ENCODE measurements at places on chromosomes 2 and 18.

DNA sequence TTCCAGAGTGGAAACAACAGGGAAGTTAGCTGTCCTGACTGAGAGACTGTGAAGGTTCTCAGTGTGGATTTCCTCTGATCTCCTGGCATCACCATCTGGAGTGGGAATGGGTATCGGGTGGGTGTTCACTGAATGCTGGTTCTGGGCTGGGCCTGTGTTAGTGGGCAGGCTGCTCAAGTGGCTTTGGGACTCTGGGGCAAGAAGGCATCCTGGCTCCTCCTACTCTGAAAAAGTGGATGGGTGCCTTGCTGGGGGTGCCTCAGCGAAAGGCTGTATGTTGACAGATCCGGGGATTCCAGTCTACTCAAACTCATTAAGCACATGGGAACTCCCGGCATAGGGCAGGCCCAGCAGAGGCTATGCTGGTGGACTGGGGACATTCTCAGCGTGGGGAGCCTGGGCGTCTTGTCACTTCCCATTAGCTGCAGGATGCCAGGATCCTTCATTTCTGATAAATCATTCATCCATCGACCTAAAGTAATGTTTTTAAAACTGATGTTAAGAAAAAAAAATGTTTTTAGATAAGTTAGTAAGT lies 27.5 kb upstream of the CHRNA1 start:
- no peak for DNase-seq

DNA sequence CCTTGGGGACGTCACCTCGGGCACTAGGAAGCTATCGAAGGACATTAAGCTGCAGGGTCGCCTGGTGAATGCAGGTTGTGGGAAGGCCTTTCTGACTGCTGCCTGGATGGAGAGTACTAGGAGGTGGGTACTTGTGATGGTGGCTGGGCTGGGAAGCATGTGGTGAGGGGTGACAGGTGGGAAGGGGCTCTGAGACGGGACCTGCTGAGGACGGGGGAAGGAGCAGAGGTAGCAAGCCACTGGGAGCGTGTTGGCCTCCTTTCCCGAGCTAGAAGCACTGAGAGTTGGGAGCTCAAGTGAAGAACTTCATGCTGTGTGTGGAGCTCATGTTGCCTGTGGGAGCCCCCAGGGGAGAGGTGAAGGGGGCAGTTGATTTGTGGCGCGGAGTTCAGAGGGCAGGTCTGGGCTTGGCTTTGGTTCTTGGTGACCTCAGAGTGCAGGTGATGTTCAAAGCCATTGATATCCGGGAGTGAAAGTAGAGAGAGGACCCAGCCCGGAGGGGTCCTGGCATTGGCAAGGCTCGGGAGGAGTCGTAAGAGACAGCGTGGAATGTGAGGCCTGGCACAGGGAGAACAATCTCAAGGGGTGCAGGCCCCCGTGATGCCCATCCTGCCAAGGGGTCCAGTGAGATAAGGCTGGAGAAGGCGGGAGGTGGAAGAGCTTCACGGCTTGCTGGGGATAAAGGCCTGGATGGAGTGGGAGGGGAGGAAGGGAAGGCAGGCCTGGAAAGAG lies 13.2 kb downstream of the MROH2A start:
- DNase-seq: no peak

DNA sequence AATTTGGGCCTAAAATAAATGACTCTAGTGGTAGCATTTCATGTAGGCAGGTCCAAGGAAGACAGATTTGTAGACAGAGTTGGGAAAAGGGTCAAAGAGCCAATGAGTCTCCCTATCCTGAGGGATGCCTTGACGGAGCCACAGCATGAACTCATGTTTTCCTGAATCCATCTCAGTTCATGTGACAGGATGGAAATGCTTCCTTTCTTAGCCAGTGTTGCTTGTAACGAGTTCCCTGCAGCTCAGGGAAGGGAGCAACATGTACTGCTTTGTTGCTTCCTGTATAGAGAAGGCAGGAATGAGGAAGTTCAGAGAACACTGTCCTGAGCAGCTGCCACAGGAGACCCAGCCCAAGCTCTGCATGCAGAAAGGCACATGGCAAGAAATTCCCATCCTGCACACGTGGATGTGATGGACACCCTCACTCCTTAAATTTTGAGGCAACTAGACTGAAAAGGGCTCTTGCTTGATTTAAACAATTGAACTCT lies 27.9 kb downstream of the TMEM17 start:
- DNase-seq: no peak

GRCh38 chr2:171487803-171488259 lies 34.4 kb upstream of the CYBRD1 start:
- no peak for DNase-seq

DNA sequence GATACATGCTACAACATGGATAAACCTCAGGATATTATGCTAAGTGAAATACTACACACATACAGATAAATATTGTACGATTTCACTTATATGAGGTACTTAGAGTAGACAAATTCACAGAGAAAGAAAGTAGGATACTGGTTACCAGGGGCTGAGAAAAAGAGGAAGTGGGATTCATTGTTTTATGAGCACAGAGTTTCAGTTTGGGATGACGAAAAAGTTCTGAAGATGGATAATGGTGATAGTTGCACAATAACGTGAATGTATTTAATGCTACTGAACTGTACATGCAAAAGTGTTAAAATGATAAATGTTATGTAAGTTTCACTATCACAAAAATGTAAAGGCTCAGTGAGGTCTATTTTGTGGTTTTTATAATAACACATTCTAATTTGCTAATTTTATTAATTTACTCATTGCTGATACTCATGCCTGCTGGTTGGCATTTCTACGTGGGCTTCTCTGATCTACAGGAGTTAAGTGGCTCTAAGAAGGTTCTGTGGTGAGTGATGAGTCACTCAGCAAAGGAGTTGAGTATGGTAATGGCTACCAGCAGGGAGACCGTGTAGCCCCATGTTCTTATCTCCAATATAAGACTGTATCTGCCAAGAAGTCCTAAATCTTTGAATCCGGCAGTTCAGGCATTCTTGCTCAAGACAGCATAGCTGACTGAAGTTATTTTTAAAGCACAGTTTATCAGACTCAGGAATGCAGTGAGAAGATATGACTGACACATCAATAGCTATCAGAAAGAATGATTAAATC lies 41.1 kb downstream of the UPP2 start:
- DNase-seq: no peak

DNA sequence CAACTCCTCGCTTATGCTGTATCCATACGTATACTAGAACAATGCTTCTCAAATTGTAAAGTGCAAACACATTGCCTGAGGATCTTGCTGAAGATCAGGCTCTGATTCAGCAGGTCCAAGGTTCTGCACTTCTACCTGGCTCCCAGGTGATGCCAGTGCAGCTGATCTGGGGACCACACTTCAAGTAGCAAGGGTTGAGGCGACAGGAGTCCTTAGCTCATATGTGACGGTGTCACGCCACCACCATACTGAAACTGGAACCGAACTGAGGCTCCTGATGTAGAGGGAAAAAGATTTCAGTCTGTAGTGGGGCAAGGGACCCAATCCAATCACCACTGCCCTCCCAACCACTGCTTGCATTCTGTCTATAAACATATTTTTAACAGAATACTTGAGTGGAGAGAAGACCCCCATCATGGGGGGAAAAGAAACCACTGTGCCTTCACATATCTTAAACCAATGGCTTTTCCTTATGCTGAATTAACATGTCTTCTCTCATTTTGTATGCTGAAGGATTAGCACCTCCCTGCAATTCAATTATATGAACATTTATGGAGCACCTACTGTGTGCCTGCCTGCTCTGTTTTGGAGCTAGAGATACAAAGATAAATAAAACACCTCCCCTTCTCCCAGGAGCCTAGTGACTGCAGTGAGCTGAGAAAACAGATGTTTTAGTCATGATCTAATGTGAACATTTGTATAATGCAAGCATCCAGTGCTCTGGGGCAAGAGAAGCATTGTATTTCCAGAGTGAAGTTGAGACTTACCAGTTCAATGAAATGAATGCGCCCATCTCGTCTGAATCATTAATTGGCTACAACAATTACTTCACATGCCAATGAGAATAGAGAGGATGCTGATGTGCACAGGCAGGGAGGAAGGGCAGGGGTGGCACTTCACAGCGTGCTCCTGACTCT lies 6.6 kb upstream of the ASAP2 start:
- DNase-seq: no peak

DNA sequence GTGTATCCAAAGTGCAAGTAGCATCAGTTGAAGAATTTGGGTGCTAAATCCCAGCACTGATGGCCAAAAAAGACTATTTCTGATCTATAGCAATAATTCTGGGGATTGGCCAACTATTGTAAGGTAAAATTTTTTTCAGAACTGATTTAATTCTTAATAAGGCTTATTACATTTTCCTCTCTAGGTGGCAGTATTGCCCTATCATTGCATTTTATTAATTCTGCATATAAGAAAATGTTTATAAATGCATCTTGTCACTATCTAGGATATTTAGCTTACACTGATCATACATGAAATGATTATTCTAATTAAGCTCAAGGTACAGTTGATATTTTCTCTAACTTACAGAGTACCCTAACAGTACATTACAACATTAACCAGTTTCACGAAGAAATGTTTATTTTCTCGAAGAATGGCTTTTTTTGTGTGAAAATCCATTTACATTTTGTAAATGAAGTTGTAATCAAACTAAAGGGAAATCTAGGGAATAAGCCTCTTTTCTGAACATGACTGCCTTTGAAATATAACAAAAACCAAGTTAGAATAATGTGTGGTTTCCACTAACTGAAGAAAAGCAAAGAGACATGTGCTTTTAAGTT lies 11.0 kb downstream of the TTN start:
- no peak for DNase-seq

DNA sequence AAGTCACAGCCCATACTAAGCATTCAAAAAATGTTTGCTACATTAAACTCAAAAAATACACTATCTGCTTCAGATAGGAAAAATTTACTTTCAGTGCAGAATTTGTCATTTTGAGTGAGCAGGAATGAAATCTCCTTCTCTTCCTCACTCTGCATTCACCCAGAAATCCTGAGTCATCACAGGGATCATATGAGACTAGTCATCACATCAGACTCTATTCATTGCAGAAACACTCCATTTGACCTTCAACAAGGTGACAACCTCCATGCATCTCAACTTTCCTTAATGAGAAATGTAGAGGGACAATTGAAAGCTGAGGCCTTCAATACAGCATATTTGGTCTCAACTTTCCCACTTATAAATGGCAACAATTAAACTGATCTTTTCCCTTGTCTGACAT lies 130.4 kb upstream of the CYP26B1 start:
- no peak for DNase-seq

GRCh38 chr2:96945014-96945413 lies 41.4 kb downstream of the FAM178B start:
- DNase-seq: no peak

- DNase-seq: no peak
These were observed 6.7 kb upstream of the ATG16L1 start for GRCh38 chr2:233244818-233245217.

GRCh38 chr2:111966241-111966640 lies 67.8 kb downstream of the MERTK start:
- no peak for DNase-seq
